ENCODE measurements at places on chromosomes 6 and 20. TPM values are rescaled to one million over a fixed set of nuclear protein-coding genes. Genes with fewer than 3 reads are reported as not detected.
A peak's percentile ranks its signal among the peaks of the same experiment; 100 is the strongest.

DNA sequence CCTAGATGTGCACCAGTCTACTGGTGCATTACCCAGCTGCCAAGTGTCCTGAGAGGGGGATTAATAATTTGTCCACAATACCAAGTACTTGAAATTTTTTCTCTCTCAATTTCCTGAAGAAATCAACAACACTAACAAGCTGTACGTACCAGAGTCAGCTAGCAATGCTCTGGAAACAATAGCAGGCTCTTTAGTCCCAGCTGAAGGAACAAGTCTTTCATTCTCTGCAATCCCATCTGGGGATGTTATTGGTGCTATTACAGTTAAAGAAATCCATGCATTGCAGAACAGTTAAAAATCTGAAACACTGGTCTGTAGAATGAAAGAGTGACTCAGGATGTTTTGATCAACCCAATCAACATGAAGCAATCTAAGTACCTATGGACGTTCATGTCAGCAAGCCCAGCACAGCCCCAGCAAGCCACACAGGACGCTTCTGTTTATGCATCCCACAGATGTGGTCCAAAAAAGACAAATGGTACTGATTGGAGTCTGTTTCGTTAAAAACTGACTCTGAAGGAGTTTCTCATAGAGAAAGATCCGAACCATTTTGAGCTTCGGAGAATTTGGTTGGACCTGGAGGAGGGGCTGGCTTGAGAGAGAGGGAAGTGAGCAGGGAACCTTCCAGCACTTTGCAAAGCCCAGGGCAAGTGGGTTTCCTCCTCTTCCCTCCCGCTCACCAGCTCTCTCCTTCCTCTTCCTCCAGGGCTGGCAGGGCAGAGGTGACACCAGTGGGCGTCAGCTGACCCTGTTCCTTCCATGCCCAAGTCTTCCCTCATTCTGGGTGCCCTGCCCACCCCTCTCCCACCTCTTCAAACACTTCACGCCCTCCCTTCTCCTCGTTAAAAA is 11.9 kb downstream of the PRR18 start:
- DNase-seq, result no peak
- H3K36me3 ChIP-seq, result no peaks in the 10 kb centered on the region
- no peak overlapping the region for H3K4me3 ChIP-seq
- H3K27ac ChIP-seq, result no peak overlapping the region
- H3K4me1 ChIP-seq, result no peaks in the 10 kb centered on the region
- peaks cover 2% of the 10 kb centered on the region for H3K27me3 ChIP-seq

The GABRR1 gene
- polyA plus RNA-seq, result not detected

- no peaks in the 10 kb centered on the region for H3K36me3 ChIP-seq
- no peak overlapping the region for H3K4me3 ChIP-seq
Measured at GRCh38 chr6:96234444-96234843, 218.7 kb downstream of the FUT9 start.

GRCh38 chr6:159213405-159213804 is 44.2 kb downstream of the FNDC1 start:
- no peak overlapping the region for H3K27ac ChIP-seq
- no peaks in the 10 kb centered on the region for H3K36me3 ChIP-seq
- H3K4me1 ChIP-seq, result no peaks in the 10 kb centered on the region
- H3K4me3 ChIP-seq, result no peak overlapping the region
- no peak for DNase-seq

The ELOVL4 gene
- polyA plus RNA-seq, result not detected

- H3K27ac ChIP-seq, result peak overlapping the region; percentile 14
- peaks cover 10% of the 10 kb centered on the region for H3K4me1 ChIP-seq
- no peak overlapping the region for H3K4me3 ChIP-seq
- H3K27me3 ChIP-seq, result no peaks in the 10 kb centered on the region
Measured at GRCh38 chr6:111461860-111462259, 21.2 kb downstream of the REV3L start.

The PSMB9 gene
- polyA plus RNA-seq, result 405 TPM

The AKAP7 gene
- 4.9 TPM for polyA plus RNA-seq

DNA sequence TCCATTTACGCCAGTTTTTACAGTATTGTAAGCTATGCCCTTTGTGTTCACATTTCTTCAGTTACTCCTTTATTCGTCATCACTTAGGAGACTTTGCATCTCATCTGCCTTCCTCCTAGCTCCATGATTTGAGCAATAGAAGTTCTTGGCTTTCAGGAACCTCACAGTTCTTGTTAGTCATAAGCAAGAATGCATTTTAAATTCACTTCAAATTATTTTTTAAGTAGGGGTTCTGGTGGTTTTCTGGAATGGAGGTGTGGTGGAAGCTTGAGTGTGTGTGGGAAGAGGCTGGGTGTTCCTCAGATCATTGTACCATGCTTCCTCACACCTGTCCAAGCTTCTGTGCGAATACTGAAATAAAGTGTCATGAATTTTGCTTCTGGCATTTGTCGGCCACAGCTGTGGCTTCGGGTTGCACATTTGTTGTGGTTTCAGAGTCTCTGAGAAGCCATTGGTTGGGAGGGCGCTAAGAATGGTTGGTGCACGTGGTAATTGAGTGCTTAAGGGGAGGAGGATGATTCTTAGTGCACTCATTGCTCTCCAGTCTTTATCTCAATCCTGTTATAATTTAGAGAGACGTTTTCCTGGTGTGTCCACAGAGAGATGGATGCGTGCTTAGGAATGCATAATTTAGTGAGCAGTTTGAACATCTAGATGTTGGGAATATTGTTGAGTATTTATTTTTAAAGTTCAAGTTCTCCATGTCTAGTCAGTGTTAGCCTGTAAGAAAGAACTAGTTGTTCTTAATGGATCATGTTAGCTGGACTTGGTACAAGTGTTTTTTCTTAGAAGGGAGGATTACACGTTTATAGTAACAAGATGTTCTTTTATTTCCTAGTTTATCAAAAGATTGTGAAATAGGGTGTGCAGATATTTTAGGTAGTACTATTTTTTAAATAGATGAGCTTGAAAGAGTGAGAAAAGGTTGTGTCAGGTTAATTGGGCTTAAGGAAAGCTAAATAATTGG is 31.9 kb downstream of the FOXO3 start:
- DNase-seq, result peak; percentile 68
- no peak overlapping the region for H3K27ac ChIP-seq
- peaks cover 82% of the 10 kb centered on the region for H3K4me1 ChIP-seq
- H3K36me3 ChIP-seq, result no peaks in the 10 kb centered on the region

The TP53TG5 gene
- polyA plus RNA-seq, result not detected

The BEND3 gene
- 0.52 TPM for polyA plus RNA-seq

- no peak overlapping the region for H3K4me3 ChIP-seq
- H3K4me1 ChIP-seq, result peaks cover 48% of the 10 kb centered on the region
- no peak overlapping the region for H3K27ac ChIP-seq
Measured at GRCh38 chr6:109896341-109896740, 81.8 kb upstream of the GPR6 start.

The FAM217B gene
- 18.3 TPM for polyA plus RNA-seq

DNA sequence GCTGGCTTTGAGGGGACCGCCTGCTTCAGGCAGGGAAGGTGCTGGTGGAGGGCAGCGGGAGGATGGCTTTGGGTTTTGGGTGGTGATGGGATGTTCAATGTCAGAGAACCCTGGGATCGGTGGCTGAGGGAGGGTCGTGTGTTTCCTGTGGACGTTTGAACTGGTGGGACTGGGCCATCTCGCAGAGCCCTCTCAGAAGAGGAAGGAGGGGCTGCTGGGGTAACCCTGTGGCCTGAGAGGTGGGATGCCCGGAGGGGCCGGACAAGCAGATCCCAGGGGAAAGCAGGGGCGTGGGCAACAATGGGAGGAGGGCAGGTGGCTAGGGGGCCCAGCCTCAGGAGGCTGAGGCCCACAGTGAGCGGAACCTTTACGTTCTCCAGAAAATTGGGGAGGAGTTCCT is 34.9 kb downstream of the PYGB start:
- H3K27me3 ChIP-seq, result no peaks in the 10 kb centered on the region
- H3K4me3 ChIP-seq, result no peak overlapping the region
- H3K4me1 ChIP-seq, result no peaks in the 10 kb centered on the region
- no peak for DNase-seq

- no peak overlapping the region for H3K4me3 ChIP-seq
- H3K27me3 ChIP-seq, result no peaks in the 10 kb centered on the region
- no peak for DNase-seq
- no peaks in the 10 kb centered on the region for H3K4me1 ChIP-seq
- no peak overlapping the region for H3K27ac ChIP-seq
Measured at GRCh38 chr6:104679971-104680370, 179.7 kb downstream of the HACE1 start.

The B3GALT4 gene
- 28.5 TPM for polyA plus RNA-seq

DNA sequence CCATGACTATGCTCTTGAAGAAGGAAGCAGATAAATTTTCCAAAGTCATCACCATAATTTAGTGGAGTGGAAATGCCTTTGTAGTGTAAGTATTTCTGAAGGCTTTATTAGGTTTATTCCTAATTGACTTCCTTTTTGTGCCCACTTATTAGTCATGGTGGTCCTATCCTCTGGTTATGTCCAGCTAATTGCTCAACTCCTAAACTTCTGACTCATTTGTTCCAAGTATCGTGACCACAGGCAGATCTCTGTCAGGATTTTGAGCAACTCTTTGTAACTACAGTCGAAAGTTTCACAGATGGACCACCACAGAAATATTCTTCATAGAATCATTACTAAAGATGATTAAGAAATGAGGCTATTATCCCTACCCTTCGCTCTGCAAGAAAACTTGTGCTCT is 315.6 kb upstream of the PTCHD4 start:
- no peaks in the 10 kb centered on the region for H3K4me1 ChIP-seq
- H3K27me3 ChIP-seq, result no peaks in the 10 kb centered on the region
- H3K27ac ChIP-seq, result no peak overlapping the region
- no peak for DNase-seq
- no peaks in the 10 kb centered on the region for H3K36me3 ChIP-seq

The KCNK5 gene
- 0.04 TPM for polyA plus RNA-seq

DNA sequence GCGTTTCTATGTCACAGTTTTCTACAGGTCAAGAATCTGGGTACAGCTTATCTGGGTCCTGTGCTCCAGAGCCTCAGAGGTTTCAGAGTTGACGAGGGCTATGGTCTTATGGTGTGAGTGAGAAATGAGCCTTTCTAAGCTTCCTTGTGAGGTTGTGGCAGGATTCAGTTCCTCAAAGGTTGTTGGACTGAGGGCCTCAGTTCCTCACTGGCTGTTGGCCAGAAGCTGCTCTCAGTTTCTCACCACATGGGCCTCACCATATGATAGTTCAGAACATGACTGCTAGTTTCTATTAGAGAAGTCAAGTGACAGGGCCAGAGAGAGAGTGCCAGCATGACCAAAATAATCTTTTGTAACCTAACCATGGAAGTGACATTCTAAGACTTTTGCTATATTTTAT is 96.1 kb downstream of the NUS1 start:
- no peak overlapping the region for H3K27ac ChIP-seq
- no peak overlapping the region for H3K4me3 ChIP-seq
- DNase-seq, result peak; percentile 8
- H3K4me1 ChIP-seq, result no peaks in the 10 kb centered on the region
- no peaks in the 10 kb centered on the region for H3K27me3 ChIP-seq
- no peaks in the 10 kb centered on the region for H3K36me3 ChIP-seq

DNA sequence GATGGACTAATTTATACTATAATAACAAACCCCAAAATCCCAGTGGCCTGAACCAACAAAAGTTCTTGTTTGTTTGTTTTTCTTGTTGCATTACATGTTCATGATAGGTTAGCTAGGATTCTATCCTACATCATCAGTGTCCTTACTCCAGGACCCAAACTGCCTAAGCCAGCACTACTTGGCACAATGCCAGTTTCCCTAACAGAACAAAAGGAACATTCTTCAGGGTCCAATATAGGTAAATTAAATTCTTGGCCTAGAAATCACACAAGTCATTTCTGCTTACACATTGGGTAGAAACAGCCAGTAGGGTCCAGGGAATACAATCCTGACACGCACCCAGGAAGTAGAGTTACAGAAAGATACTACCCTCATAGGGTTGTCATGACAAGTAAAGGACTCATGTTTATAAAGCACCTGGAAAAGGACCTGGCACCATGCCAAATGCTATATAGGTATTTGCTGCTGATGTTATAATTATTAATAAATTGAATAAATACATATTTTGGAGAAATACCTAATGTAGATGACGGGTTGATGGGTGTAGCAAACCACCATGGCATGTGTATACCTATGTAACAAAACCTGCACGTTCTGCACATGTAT is 38.8 kb downstream of the RCAN2 start:
- DNase-seq, result no peak
- no peak overlapping the region for H3K4me3 ChIP-seq
- no peaks in the 10 kb centered on the region for H3K4me1 ChIP-seq
- H3K27ac ChIP-seq, result no peak overlapping the region
- H3K27me3 ChIP-seq, result no peaks in the 10 kb centered on the region

The LCA5 gene
- polyA plus RNA-seq, result 0.08 TPM

GRCh38 chr6:164252948-164253347 is 838.4 kb downstream of the QKI start:
- no peaks in the 10 kb centered on the region for H3K36me3 ChIP-seq
- DNase-seq, result no peak
- H3K4me3 ChIP-seq, result no peak overlapping the region
- H3K27ac ChIP-seq, result no peak overlapping the region

The SIRPD gene
- polyA plus RNA-seq, result 13.0 TPM

The ARFGEF3 gene
- polyA plus RNA-seq, result not detected

The CGA gene
- not detected for polyA plus RNA-seq

- H3K4me1 ChIP-seq, result no peaks in the 10 kb centered on the region
- no peak for DNase-seq
- H3K27me3 ChIP-seq, result no peaks in the 10 kb centered on the region
- H3K4me3 ChIP-seq, result no peak overlapping the region
Measured at GRCh38 chr6:112574190-112574589, 227.1 kb downstream of the RFPL4B start.

The DEFB132 gene
- not detected for polyA plus RNA-seq

GRCh38 chr6:16494793-16495192 is 256.4 kb downstream of the GMPR start:
- H3K4me1 ChIP-seq, result peaks cover 4% of the 10 kb centered on the region
- no peaks in the 10 kb centered on the region for H3K27me3 ChIP-seq
- no peak overlapping the region for H3K27ac ChIP-seq
- H3K4me3 ChIP-seq, result no peak overlapping the region

DNA sequence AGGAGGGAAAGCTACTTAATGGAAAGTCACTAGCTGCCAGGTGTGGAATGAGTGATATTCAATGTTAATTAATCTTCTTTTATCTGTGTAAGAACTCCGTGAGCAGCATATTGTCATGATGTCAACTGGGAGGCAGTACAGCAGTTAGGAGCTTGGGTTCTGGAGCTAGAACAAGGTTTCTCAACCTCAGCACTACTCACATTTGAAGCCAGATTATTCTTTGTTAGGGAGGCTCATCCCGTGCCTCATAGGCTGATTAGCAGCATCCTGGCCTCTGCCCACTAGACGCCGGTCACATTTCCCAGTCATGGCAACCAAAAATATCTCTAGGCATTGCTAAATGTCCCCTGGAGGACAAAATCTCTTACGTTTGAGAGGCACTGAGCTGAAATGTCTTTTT is 41.2 kb downstream of the BCAS1 start:
- H3K36me3 ChIP-seq, result no peaks in the 10 kb centered on the region
- DNase-seq, result no peak
- H3K27me3 ChIP-seq, result no peaks in the 10 kb centered on the region
- no peaks in the 10 kb centered on the region for H3K4me1 ChIP-seq
- no peak overlapping the region for H3K4me3 ChIP-seq

The SAMD3 gene
- 0.33 TPM for polyA plus RNA-seq

GRCh38 chr6:90103056-90103800 is 193.4 kb downstream of the BACH2 start:
- H3K4me1 ChIP-seq, result peaks cover 64% of the 10 kb centered on the region
- H3K27me3 ChIP-seq, result no peaks in the 10 kb centered on the region
- no peak overlapping the region for H3K4me3 ChIP-seq
- DNase-seq, result peak; percentile 92

The KHDC1L gene
- polyA plus RNA-seq, result not detected
